AG09309 (cell line): ENCODE measurements at places on chromosomes 12 and 14.

DNA sequence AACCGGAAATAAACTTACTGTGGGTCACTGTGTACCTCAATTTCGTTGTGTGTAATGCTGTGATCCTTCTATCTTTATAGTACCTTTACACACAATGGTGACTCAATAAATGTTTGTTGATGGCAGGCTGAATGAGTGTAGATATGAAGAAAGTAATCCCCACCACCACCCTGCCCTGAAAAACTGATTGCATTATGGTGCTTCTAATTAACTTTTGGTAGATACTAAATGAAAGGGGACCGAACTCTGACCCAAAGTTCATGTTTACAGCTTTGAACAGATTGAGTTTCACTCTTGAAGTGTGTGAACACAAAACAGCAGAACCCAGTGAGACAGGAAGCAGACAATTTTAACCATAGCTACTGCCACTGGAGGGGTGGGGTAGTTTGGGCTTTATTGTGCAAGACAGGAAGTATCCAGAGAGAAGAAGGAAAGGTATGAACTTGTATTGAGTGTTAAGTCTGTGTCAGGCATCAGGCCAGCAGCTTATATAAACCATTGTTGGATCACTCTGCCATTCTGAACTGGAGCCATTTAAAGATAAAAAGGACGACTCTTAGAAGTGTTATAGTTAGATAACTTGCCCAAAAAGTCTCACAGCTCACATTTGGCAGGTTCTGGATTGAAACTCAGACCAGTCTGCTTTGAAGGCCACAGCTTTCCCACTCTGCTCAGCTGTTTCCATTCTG lies 197.0 kb upstream of the AMIGO2 start:
- peak; percentile 52 for DNase-seq

DNA sequence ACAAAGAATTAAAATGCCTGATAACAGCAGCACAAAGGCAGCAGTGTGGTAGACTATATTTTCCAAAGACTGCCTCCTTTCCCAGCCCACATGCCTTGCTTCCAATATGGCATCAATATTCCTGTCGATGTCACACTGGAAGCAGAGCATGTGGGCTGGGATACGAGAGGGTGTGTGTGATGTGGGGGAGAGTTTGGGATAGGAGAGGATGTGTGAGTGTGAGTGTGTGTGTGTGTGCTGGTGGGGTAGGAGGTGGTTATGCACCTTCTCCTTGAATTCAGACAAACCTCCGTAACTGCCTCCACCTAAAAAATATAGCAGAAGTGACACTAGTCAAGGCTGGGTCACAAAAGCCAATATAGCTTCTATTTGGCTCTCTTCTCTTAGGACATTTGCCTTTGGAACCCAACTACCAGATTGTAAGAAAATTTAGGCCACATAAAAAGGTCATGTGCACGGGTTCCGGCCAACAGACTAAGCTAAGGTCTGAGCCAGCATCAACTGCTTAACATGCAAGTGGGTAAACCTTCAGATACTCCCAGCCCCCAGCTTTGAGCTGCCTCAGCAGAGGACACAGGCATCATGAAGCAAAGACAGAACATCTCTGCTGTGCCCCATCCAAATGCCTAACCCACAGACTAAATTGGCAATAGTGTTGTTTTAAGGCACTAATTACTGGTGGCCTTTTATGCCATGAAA lies 29.5 kb downstream of the SPPL3 start:
- DNase-seq: no peak

GRCh38 chr12:104699489-104700190 lies 242.9 kb downstream of the CHST11 start:
- no peak for DNase-seq

- DNase-seq: no peak
Measured at GRCh38 chr12:70695361-70696023, 58.3 kb upstream of the PTPRB start.

DNA sequence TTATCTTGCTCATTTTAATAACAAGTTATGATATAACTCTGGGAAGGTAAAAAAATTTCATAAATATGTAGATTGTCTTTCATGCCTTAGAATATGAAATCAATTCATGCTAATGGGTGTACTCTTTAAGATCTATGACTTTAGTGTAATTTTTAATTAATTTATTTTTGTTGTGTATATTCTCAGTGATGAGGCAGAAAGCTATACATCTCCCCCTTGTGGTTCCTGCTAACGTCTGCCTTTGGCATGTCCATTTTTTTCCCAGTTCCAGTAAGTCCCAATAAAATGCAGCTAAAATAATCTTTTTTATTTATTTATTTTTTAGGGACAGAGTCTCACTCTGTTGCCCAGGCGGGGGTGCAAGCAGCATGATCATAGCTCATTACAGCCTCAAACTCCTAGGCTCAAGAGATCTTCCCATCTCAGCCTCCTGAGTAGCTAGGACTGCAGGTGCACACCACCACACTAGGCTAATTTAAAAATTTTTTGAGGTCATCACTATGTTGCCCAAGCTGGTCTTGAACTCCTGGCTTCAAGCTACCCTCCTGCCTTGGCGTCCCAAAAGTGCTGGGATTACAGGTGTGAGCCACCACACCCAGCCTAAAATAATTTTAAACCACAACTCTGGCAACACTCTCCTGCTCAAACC lies 3.3 kb upstream of the CHURC1 start:
- DNase-seq: no peak

GRCh38 chr14:21287168-21287567 lies 7.3 kb downstream of the RPGRIP1 start:
- no peak for DNase-seq

GRCh38 chr12:94012590-94012989 lies 135.8 kb upstream of the PLXNC1 start:
- no peak for DNase-seq

- DNase-seq: no peak
Measured at GRCh38 chr12:80156306-80156705, 57.0 kb downstream of the OTOGL start.
